Right forelimb (tissue), 1 donor: ENCODE measurements at places on chromosomes 1 and 21.

DNA sequence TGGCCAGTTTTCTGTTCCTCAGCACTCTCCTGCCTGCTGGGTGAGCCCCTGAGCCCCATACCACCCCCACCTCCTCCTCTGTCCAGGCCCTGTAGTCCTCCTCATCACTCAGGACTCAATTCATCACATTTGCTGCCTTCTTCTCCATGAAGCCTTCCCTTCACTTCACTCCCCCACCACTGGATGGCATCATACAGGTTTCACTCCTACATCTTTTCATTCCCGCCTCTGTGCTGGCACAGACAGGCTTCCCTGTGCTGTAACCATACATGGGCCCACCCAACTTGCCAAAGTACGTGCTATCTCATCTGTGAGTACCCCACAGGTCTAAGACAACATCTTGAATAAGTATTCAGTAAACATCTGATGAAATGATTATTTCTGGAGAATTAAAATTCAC lies 56.9 kb downstream of the SLC45A1 start:
- peak; percentile 25 for DNase-seq

GRCh38 chr1:12629511-12629956 lies 11.5 kb upstream of the DHRS3 start:
- DNase-seq, result no peak

- no peak for DNase-seq
These were observed 37.5 kb downstream of the SLC19A1 start for GRCh38 chr21:45504516-45505415.

- peak; percentile 52 for DNase-seq
These were observed 287.9 kb downstream of the LTN1 start for GRCh38 chr21:28704746-28705145.

DNA sequence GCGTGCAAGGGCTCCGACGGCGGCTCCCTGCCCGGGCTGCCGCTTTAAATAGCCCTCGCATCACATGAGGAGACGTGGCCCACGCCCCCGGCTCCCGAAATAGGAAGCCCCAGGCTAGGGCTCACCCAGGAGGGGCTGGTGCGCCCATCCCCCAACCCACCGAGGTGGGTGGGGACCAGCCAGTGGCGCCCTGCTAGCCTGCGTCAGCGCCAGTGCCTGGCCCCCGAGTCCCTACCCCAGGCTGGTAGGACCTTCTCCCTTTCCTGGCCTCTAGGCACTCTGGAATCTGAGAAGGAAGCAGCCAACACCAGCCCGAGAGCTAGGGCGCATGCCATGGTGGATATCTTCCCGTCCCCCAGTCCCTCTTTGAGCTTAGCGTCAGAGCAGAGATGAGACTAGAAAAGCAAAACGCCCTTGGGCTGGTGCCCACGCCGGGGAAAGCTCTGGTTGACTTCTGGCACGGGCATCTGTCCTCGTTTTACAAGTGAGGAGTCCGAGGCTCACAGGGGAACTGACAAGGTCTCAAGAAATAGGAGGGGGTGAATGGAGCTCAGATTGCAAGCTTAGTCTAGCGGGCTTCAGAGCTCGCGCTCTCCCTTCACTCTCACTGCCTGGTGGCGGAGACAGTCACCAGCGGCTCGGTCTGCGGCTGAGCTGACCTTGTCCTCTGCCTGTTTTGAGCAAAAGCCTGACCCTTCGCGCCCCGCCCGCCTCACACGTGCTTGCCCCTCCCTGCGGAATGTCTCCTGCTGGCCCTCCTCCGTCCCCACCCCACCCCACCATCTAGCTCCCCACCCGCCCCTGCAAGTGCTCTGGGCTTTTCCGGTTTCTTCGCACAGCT lies at the start of gene FABP3:
TSS of gene FABP3 (minus strand) at position 21 of the 841 bp plus-strand sequence. CDS start 62 bp downstream, outside the sequence.
- peak; percentile 87 for DNase-seq

- no peak for DNase-seq
These were observed 55.0 kb upstream of the SYT6 start for GRCh38 chr1:114208714-114209113.

GRCh38 chr1:184840596-184840995 lies 85.9 kb upstream of the EDEM3 start:
- DNase-seq, result no peak

DNA sequence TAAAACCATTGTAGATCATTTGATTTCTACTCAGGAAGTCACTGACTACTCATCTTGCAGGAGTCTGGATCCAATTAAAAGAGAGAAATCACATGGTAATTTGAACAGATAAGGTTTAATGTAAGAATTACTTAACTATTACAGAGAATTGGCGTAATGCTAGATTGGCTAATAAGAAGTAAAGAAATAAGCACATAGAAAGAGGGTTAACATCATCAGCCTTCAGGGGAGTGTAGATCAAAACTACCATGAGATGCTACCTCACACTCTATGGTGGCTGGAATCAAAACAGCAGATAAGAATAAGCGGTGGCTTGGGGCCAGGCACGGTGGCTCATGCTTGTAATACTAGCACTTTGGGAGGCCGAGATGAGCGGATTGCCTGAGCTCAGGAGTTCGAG lies 11.7 kb downstream of the ST3GAL3 start:
- no peak for DNase-seq

- DNase-seq, result no peak
These were observed 55.9 kb downstream of the SETD4 start for GRCh38 chr21:36004441-36004840.

- DNase-seq, result no peak
These were observed 61.0 kb downstream of the CHIA start for GRCh38 chr1:111351700-111352099.

DNA sequence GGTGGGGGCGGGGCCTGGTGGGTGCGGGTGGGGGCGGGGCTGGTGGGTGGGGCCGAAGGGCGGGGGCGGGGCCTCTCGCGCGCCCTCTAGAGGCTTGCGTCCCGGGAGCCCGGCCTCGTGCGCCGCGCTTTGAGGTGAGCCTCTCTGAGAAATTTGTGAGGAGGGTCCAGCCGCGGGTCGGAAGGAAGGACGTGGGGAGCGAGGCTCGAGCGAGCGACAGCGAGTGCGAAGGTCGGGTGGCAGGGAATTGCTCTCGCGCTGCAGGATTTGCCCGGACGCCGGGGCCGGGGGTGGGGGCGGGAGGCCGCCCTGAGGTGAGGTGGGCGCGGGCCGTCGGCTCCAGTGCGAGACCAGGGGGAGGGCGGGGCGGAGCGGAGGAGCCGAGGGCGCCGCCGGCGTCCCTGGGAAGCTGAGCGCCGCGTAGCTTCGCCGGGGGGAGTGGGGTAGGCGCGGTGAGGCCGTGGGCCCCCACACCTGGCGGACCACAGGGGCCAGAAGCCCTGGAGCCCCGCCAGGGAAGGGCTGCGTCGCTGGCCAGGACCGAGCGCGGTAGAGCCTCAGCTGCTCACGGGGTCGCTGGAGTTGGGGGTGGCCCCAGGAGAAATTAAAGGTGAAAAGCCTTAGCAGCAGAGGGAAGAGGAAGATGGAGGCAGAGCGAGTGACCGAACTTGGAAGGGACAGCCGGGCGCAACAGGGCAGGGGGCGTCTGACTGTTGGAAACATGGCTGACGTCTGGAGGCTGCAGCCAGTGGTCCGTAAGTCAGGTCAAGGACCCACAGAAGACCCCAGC lies 754 bp upstream of the LSS start:
- DNase-seq, result no peak

DNA sequence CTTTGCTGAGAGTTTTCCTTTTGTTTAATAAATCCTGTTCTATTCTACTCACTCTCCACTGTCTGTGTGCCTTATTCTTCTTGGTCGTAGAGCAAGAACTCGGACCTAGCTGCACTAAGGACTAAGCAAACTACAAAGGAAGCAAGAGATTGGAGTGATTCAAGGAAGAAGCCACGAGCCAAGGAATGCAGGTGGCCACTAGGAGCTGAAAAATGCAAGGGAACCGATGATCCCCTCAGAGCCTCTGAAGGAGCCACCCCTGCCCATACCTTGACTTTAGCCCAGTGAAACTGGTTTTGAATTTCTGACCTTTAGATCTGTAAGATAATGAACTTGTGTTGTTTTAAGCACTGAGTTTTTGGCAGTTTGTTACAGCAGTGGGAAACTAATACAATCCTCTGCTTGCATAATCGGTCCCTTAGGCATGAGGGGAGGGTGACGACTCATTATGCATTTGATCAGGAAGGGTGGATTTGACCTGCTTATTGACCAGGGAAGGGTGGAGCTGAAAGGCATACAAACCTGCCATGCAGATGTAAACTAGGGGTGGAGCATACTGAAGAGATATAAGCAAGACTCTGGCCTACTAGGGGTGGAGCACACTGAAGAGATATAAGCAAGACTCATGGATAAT lies 6.2 kb upstream of the CA6 start:
- no peak for DNase-seq

GRCh38 chr1:194366705-194367104 lies 1180.3 kb upstream of the B3GALT2 start:
- no peak for DNase-seq

- DNase-seq, result no peak
These were observed 12.8 kb upstream of the RGS2 start for GRCh38 chr1:192795916-192796618.

GRCh38 chr1:226659641-226660040 lies 79.4 kb downstream of the ITPKB start:
- DNase-seq, result no peak

- DNase-seq, result no peak
These were observed 678.4 kb upstream of the ADAMTS5 start for GRCh38 chr21:27645285-27645684.

- no peak for DNase-seq
These were observed 779.6 kb upstream of the ADGRL2 start for GRCh38 chr1:81021134-81021533.

GRCh38 chr1:56580771-56581170 lies 1.4 kb upstream of the PLPP3 start:
- no peak for DNase-seq

DNA sequence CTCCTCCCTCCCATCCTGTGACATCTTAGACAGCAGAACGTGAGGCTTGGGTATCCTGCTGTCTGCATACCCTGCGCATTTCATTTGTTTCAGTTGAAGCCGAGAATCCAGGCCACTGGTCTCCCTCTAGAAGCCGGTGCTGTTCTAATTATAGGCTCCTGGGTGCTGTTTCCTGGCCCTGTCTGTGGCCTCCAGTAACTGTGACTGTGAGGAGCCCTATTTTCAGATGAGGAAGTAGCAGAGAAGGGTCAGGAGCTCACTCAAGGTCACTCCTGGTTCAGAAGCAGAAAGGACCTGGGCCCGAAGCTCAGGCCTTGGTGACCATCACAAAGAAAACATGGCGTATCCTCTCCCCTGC lies 24.0 kb downstream of the COQ8A start:
- no peak for DNase-seq

GRCh38 chr1:93576346-93576745 lies 105.3 kb downstream of the BCAR3 start:
- DNase-seq, result peak; percentile 85

DNA sequence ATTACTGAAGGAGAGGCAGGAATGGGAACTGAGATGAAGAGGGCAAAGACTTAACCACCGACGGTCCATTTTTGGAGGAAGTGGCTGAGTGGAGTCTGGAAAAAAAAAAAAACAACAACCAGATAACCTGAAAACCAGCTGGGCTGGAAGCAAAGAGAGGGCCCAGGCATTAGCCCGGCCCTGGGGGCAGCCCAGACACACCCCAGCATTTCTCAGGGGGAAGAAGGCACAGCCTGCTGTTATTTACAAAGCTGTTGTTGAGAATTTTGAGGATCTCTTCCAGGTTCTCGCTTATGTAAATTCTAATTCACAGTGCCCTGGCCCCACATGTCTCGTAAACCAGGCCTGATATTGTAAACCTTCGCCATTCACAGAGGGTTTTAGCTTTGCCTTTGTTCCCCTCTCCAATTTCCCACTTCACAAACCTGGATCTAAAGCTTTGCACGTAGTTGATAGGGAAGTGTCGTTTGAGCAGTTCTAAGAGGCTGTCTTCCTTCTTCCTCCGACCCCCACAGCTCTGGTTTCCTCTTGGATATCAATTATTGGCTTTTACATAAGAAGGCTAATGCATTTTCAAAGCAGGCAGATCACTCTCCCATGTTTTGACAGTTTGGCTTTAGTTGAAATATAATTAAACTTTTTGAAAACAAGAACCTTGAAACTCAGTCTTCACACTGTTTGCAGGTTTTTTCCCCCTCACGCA lies 161.8 kb upstream of the IRF2BP2 start:
- no peak for DNase-seq
